ENCODE measurements at places on chromosomes 2 and 18.

DNA sequence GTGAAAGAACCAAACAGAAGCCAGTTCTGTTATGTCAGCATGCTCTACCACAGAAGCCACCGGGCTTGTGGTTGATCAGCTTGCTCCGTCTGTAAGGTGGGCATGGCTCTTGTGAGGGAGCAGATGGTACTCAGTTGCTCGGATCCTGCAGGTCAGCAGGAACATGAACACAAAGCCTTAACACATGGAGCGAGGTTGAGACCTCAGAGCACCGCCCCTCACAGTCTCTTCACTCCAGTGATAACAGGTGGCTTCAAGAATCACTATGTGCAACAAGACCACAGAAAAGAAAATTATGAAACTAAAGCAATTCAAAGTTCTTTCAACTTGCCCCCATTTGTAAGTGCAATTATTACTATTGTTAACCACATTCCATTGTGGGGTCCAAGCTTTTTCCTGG lies 72.1 kb downstream of the OSBPL6 start:
- DNase-seq, result no peak

DNA sequence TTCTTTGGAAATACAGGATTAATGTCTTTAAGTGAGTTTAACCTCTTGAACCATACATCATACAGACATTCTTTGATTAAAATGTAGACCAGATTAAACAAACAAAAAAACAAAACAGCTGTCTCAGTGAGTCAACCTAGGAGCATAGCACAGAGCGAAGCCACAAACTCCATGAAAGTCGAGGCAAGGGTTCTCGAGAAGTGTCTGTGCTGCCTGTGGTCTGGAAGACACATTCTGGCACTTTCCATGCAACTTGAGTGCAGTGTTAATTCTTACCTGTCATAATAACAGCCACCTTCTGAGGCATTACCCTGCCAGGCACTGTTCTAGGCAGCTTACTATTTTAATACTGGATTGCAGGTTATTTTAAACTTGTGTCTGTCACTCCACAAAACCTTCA lies 435.5 kb upstream of the MMADHC start:
- no peak for DNase-seq

DNA sequence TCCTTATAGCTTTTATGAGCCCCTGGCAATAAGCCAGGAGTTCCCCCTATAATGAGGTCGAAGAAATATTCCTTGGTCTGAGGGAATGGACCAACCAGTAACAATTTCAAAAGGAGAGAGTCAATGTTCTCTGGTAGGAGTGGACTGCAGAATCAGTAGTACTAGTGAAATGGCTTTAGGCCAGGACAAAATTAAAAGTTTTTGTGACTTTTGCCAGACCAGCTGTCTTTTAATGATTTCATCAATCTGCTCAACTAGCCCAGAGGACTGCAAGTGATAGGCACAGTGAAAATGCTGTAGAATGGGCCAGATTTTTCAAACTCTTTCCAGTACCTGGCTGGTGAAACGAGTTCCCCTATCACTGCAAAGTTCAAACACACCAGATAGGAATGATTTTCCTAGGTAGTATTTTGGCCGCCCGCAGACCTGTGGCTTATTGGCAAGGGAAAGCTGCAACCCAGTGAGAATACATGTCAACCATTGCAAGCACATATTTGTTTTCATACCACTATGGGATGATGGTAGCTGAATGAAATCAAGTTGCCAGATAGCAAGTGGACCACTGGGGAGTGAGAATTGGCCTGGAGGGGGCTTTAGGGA lies 45.5 kb downstream of the CERS6 start:
- DNase-seq, result no peak

- DNase-seq, result no peak
Observed at GRCh38 chr18:39318008-39318407, 1752.4 kb upstream of the CELF4 start.

DNA sequence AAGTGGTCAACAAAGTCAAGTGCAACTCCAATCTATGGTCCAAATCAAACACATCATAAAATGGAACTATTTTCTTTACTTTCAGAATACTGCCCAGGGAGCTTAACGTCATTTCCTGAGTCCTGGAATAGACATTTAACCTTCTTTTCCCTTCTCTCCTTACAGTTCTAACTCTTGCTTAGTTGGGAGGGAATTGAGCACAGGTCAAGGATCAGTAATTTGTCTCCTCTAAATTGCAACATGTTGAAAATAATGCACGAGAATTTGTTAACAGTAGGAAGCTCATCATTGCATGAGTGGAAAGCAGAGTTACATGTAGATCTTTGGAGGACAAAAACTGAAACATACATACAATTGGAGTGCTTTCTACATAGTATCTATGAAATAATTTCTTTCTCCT lies 87.7 kb downstream of the MEP1B start:
- no peak for DNase-seq

DNA sequence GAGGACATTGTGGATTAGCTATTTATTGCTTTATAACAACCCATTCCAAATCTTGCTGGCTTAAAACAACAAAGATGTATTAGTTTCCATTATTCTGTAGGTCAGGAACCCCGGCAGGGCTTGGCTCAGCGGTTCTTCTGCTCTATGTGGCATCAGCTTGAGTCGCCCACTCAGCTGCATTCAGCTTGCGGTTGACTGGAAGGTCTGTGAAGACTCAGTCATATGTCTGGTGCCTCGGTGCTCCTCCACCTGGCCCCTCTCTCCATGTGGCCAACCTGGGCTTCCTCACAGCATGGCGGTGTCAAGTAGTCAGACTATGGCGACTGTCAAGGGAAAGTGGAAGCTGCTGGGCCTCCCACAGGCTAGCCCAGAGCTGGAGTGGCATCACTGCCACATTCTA lies 48.6 kb downstream of the EMILIN2 start:
- DNase-seq, result no peak

DNA sequence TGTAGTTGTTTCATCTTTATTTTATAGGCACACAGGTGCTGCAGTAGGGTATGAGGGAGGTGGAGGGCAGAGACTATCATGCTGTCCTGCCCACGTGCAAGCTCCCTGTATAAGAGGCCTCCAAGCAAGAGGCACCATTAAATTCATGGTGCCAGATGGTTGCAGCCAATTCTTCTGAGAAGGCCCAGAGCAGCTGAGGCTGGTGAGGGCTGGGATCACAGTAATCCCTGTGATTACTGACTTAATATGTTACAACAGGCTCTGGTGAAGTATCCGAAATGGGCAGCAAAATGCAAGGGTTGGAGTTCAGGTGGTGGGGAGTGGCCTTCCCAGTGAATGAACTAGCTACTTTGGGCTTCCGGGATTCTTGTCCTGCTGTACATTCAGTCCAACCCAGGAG lies 191.9 kb upstream of the SMAD2 start:
- DNase-seq, result no peak

- no peak for DNase-seq
Observed at GRCh38 chr2:39325966-39326365, 82.2 kb upstream of the CDKL4 start.

DNA sequence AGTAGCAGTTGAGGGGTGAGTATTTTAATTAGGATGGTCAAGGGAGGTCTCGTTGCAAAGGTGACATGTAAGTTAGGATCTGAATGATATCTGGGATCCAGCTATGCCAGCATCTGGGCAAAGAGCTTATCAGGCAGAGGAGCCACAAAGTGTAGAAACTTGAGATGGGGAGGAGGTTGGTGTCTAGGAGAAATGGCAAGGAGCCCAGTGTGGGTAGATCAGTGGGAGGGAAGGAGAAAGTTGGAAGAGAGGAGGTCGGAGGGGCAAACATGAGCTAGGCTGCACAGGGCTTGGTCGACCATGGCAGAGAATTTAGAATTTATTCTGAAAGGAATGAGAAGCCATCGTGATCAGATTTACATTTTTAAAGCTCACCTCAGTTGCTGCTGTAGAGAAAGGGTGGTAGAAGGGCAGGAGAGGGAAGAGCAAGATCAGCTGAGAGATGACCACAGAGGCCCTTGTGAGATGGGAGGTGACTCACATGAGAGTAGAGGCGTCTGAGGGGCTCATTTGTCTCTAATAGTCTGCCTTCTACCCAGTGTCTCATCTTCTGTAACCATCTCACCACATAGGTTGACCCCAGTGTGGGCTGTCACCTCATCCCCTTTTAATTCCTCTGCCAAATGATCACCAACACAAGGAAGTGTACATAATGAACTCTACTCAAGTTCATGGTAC lies 170.0 kb downstream of the ETAA1 start:
- DNase-seq, result no peak

- no peak for DNase-seq
Observed at GRCh38 chr18:58661423-58661822, 9.8 kb upstream of the MALT1 start.

DNA sequence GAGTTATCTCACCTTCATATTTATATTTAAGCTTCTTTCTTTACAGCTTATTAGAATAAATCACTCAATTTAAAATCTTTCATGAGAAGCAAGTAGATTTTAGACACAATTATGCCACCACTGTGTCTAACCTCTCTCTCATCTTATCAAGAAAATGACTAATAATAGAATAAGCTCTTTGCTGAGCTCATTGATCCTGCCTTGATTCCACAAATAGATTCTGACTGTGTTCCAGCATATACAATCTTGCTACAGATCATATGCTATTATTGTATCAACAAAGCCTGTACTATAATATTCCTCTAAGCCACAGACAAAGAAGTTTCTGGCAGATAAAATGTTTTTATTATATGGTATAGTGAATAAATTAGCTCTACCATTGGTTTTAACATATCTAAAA lies 168.7 kb upstream of the GULP1 start:
- no peak for DNase-seq

GRCh38 chr2:33205693-33206434 lies 259.1 kb downstream of the LTBP1 start:
- DNase-seq, result no peak

DNA sequence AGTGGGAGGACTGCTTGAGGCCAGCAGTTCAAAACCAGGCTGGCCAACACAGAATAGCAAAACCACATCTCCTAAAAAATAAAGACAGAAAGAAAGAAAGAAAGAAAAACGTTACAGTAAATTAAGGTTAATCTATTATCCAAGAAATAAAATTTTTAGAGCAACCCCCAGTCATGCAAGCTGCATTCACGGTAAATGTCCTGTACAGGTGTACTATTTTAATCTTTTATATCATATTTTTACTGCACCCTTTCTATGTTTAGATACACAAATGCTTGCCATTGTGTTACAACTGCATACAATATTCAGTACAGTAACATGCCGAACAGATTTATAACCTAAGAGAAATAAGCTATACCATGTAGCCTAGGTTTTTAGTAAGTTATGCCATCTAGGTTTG lies 6.0 kb downstream of the PDIA6 start:
- no peak for DNase-seq

GRCh38 chr2:97693476-97693875 lies 19.9 kb upstream of the ZAP70 start:
- DNase-seq, result no peak

DNA sequence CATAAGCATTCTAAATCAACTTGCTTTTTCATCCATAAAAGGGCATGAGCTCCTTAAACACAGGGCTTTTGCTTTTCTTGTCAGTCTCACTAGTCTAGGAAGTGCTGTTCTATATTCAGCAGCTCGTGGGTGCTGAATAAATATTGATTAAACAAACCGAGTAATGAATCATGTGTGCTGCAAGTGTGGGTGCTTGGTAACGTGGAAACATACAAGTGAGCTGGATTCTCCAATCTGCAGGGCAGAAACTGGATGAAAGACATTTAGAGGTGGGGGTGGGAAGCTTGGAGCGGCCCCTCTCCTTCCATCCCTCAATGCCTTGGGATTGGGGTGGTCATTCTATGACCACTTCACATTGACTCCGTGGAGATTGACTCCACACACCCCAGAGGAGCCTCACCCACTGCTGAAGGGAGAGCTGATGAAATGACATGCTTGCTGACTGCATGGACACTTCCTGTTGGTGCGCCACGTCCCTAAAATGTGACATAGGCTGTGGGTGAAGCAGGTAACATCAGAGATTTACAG lies 114.6 kb downstream of the DOCK10 start:
- DNase-seq, result no peak

DNA sequence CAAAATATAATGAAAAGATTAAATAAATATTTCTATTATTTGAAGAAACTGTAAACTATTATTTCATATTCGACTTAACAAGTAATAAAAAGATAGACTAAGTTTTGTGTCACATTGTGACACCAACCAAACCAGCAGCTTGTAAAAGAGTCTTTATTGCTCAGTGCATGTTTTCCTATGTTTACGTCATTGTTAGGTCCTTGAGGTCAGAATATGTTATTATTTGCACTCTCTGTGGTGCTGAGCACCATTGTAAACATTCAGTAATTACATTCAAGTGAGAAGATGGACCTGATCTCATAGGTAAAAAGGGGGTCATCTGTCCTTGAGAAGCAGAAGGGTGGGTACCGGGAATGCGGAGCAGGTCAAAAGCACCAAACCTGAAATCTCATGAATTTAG lies 1999.1 kb upstream of the CELF4 start:
- DNase-seq, result peak; percentile 40

GRCh38 chr2:71583876-71584275 lies 130.5 kb downstream of the DYSF start:
- no peak for DNase-seq

- no peak for DNase-seq
Observed at GRCh38 chr2:133660510-133660909, 92.2 kb upstream of the NCKAP5 start.

GRCh38 chr2:239321596-239322415 lies 79.0 kb downstream of the HDAC4 start:
- DNase-seq, result no peak

GRCh38 chr2:96927405-96928171 lies 57.7 kb upstream of the SEMA4C start:
- peak; percentile 45 for DNase-seq

DNA sequence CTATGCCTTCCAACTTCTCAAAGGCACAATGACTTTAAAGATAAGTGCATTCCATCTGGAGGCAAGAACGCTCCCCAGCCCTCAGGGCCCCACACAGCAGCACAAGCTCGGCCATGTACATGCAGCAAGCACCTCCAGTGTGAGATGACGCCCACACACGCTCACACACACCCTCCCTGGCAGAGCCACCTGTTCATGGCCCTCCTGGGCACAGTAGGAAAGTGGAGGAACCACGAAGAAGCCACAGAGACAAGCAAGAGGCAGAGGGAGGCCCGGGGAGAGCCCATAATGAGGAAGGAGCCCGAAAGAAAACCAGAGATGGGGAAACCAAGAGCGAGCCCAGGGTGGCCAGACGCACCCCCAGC lies 21.7 kb downstream of the BIN1 start:
- DNase-seq, result no peak

- DNase-seq, result no peak
Observed at GRCh38 chr2:51065276-51065675, 33.3 kb upstream of the NRXN1 start.

DNA sequence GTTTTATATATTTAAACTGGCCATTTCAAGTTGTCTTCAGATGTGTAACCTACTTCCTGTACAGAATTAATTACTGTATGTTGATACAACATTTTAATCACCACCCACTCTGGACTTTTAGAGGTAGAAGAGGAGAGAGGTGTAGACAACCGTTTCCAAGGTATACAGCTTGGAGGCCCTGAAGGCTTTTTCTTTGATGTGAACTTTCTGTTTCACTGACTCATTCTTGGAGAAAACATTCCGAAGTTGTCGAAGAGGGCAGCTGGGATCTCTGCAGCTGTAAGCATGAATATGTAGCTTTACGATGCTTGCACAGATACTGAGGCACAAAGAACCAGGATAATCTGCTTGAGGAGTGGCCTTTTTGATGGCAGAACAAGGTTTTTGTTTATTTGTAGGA lies 137.0 kb downstream of the NCKAP5 start:
- DNase-seq, result no peak

GRCh38 chr2:149132901-149133300 lies 94.4 kb downstream of the LYPD6B start:
- DNase-seq, result no peak

Data from SHP77 treated with DMSO at 0.1 percent for 48 hours (cell line).